ENCODE measurements at places on chromosomes 6 and 20.
A peak's percentile ranks its signal among the peaks of the same experiment; 100 is the strongest.

- no peak for DNase-seq
Observed at GRCh38 chr20:61524951-61525666, 273.0 kb downstream of the CDH4 start.

GRCh38 chr6:119742188-119742803 lies 392.7 kb upstream of the MAN1A1 start:
- DNase-seq = peak; percentile 51

GRCh38 chr6:163998496-163998895 lies 584.0 kb downstream of the QKI start:
- no peak for DNase-seq

- DNase-seq = peak; percentile 7
Observed at GRCh38 chr6:63066055-63066704, 145.1 kb upstream of the FKBP1C start.

DNA sequence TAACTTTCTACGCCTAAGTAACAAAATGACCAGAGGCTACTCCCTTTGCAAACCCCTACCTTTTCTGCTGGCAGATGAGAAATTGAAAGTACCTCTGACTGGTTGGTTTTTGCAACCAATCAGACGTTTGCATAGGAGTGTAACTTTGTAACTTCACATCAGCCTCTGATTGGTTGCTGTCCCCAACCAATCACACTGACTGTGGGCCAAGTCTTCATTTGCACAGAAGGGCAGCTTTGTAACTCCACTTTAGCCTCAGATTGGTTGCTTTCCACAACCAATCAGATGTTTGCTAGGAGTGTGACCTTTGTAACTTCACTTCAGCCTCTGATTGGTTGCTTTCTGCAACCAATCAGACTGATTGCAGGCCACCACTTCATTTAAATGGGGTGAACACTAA lies 89.1 kb downstream of the ME1 start:
- no peak for DNase-seq

Data from SHP77 (cell line).